ENCODE measurements at places on chromosomes 7 and 10.
A peak's percentile ranks its signal among the peaks of the same experiment; 100 is the strongest.

DNA sequence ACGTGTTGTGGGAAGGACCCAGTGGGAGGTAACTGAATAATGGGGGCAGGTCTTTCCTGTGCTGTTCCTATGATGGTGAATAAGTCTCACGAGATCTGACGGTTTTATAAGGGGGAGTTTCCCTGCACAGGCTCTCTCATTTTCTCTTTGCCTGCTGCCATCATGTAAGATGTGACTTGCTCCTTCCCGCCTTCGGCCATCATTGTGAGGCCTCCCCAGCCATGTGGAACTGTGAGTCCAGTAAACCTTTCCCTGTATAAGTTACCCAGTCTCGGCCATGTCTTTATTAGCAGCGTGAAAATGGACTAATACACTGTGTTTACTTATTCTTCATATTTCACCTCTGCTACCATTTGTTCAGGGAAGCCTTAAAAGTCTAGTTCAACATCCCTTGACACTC, 2.2 kb upstream of the DNAAF5 start:
- no peak for DNase-seq

DNA sequence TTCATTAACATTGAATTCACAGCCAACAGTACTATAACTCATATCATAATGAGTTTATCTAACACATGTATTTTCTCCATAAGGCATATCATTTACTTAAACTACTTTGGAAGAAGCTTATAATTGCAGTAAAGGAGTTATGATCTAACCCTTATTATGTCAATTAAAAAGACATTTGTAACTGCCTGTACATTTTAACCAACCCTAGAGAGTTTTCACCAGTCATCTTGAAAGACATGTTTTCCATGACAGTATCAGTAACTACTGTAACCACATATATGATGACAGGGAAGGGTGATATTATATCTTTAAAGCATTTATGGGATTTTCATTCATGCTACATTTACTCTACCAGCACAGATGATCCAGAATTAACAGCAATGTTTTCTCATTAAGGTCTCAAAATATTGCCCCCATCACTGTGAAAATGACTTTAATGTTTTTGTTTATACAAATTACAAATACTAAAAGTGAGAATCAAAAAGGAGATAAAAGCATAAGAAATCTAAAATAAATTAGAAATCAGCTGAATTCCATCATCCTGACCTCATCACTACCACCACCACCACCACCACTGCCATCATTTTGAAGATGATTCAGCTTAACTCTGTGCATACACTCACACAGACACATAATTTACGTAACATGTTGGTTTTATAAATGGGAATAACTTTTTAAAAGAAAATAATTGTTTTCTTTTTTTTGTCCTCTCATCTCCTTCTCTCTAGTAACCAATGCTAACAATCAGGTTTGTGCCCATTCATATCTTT, 53.6 kb downstream of the MKLN1 start:
- no peak for DNase-seq

DNA sequence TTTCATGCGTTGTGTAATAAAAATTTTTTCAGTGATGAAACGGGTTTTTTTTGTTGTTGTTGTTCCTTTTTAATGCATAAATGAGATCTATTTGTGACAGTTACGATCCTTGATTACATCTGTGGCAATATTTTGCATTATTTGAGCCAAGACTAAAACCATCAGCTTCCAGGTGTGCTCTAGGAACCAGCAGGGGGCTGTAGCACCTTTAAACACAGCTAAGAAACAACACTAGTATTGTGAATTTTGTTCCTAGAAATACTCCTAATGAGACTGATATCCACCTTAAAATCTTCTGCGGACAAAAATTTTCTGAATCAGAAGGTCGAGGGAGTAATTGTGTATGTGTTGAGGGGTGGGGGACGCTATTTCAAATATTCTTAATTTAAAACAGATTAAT, 52.6 kb downstream of the FGFBP3 start:
- DNase-seq = no peak

DNA sequence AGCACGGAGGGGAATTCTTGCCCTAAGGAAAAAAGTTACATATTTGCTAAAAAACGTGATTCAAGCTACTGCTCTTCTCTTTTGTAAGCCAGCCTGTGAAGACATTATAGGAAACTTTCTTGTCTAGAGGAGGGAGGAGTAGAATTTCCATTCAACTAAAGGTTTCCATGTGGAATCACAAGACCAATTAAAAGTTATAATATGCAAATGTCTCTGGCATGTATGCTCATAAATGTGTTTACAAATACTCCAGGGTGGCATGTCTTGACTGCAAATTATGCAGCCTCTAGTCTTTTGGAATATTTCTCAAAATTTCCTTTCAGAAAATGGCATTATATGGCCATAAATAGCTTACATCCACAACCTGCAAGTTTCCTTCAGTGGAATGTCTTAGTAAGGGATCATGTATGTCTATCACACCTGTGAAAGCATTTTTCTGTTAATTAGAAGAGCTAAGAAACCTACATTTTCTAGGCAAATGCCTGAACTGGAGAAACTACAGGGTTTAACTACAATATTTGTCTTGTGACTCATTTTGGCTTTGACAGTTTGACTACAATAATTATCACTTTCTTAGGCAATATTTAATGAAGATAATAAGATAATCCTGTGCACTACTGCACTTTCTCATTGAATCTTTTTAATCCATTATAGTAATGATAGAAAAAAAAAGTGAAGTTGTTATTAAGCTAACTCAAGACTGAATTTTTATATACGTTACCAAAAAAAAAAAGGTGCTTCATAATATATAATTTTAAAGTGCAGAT, 111.1 kb upstream of the C10orf90 start:
- no peak for DNase-seq

- DNase-seq = peak; percentile 85
Measured at GRCh38 chr7:138903186-138903820, 77.9 kb downstream of the KIAA1549 start.

- no peak for DNase-seq
Measured at GRCh38 chr10:119737823-119738222, 12.0 kb downstream of the INPP5F start.

GRCh38 chr7:134470864-134471263, 12.0 kb upstream of the AKR1B1 start:
- peak; percentile 32 for DNase-seq

- DNase-seq = no peak
Measured at GRCh38 chr10:62689712-62690111, 114.8 kb upstream of the ADO start.

GRCh38 chr7:100119970-100120732, 717 bp downstream of the CNPY4 start:
- DNase-seq = peak; percentile 71

DNA sequence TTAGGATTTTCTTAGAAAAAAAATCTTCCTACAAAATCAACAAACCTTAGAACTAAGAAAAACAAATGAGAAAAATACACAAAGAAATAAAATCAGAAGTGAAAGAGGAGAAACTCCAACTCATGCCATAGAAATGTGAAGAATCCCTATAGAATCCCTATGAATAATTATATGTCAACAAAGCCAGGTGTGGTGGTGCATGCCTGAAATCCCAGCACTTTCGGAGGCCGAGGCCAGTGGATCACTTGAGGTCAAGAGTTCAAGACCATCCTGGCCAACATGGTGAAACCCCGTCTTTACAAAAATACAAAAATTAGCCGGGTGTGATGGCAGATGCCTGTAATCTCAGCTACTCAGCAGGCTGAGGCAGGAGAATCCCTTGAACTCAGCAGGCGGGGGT, 27.1 kb downstream of the ACSM6 start:
- no peak for DNase-seq

GRCh38 chr10:29191674-29192073, 97.2 kb upstream of the LYZL1 start:
- no peak for DNase-seq

GRCh38 chr10:114031073-114031972, 12.3 kb upstream of the ADRB1 start:
- no peak for DNase-seq

DNA sequence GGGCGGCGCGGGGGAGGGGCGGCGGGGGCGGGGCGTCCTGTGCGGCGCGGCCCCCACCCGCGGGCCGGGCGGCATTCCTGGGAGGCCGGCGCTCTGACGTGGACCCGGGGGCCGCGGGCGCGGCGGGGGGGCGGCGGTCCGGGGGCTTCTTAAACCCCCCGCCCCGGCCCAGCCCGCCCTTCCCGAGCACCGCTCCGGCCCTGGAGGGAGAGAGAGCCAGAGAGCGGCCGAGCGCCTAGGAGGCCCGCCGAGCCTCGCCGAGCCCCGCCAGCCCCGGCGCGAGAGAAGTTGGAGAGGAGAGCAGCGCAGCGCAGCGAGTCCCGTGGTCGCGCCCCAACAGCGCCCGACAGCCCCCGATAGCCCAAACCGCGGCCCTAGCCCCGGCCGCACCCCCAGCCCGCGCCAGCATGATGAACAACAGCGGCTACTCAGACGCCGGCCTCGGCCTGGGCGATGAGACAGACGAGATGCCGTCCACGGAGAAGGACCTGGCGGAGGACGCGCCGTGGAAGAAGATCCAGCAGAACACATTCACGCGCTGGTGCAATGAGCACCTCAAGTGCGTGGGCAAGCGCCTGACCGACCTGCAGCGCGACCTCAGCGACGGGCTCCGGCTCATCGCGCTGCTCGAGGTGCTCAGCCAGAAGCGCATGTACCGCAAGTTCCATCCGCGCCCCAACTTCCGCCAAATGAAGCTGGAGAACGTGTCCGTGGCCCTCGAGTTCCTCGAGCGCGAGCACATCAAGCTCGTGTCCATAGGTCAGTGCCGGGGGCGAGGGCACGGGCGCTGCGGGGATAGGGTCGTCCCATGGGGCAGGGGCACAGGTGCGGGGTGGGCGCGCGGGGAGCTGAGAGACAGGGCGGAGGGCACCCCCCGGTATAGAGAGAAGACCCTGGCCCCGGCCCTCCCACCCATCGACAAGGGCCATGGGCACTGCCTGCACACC, at the start of gene FLNC:
FLNC (plus strand) TSS at position 176 of the 947 bp plus-strand sequence; CDS start at position 408, 232 bp downstream.
- DNase-seq = peak; percentile 49

DNA sequence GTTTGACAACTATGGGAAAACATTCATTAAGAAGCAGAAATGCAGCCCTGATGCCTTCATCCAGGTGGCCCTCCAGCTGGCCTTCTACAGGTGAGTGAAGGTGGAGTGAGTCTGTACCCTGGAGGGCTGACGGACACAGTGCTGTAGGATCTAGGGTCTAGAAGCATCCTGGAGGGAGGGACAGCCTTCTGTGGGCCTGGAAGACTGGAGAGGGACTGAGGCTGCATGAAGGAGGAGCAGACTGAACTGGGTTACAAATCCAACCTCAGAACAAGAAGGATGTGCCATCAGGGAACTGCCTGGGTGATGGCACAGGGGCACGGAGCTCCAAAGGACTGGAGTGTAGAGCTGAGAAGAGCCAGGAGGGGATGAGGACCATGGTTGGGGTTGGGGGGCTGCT, 27.5 kb upstream of the C10orf53 start:
- DNase-seq = no peak

GRCh38 chr10:78868456-78868855, 200.3 kb upstream of the ZMIZ1 start:
- DNase-seq = no peak

- DNase-seq = no peak
Measured at GRCh38 chr7:16531707-16532106, 5.1 kb downstream of the LRRC72 start.

DNA sequence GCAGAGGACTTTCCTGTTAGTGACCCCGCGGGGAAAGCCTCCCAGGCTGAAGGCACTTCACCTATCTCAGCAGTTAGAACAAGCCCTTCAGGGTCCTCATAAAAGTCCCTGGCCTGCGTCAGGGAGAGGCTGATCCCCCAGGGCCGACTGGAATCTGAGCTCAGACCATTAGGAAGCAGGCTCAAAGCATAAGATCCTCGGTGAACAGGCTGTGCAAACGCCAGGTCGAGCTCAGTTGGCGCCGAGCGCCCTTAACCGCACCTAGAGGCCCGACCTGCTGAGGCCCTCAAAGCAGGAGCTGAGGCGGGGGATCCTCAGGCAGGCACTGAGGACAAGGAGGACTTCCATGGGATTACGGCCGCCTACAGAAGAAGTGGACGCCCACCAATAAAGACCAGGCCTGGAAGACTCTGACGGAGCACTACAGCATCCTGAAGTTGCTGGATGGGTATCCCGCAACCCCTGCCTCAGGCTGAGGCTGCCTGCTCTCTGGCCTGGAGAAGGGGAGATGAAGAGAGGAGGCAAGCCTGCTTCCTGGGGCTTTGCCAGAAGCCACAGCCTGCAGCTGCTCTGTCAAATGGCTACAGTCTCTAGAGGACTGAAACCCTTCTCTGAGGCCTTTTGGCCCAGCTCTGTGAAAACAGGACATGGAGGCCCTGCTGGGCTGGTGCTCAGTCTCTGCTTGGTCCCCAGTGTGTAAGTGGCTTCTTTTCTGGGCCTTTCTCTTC, 29.9 kb downstream of the LIPJ start:
- DNase-seq = no peak

DNA sequence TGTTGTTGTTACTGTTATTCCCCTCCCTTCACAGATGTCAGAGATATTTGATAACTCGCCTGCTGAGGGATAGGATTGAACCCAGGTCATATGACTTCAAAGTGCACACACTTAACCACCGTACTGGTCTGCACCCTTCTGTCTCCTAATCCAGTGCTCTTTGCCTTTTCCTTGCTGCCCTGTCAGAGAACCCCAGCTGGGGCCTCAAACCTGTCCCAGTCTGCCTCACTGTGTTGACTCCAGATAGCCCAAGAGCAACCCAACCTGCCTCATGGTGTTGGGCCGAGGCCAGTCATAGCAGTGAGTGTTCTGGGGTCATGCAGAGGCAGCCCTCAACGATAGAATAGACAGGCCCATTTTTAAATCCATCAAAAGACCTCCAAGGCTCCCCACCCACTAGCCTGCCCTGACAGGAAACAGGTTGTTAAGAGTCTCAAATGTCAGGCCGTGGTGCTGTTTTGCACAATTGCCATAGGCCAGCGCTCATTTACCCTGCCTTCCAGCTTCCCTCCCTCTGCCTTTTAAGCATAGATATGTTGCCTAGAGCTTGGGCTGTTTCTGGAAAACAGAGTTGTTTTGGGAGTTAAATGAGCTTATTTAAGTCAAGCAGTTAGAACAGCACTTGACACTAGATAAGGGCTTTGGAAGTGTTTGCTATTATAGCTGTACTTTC, 37.0 kb upstream of the PDCD4 start:
- DNase-seq = no peak

DNA sequence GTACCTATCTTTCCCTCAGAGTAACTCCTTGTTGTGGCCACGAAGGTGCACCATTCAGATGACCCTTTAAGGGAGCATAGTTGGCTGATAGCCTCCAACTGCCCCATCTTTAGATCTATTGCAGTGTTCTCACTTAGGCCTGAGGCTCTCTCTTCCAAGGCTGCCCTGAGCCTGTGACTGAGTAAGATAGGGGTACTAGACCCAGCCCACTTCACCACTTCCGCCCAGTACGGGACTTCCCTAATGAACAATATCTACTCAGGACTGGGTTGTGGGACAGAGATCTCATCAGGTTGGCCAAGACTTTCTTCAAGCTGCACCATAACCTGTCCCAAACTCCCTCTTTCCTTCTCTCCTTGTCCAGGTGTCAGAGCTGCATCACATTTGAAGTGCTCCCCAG, 5.7 kb upstream of the GNAI1 start:
- DNase-seq = no peak

- DNase-seq = no peak
Measured at GRCh38 chr7:40000734-40001315, 50.8 kb downstream of the CDK13 start.

- DNase-seq = no peak
Measured at GRCh38 chr10:18252086-18252485, 111.9 kb downstream of the CACNB2 start.
